ENCODE measurements at places on chromosomes 7 and 10.

DNA sequence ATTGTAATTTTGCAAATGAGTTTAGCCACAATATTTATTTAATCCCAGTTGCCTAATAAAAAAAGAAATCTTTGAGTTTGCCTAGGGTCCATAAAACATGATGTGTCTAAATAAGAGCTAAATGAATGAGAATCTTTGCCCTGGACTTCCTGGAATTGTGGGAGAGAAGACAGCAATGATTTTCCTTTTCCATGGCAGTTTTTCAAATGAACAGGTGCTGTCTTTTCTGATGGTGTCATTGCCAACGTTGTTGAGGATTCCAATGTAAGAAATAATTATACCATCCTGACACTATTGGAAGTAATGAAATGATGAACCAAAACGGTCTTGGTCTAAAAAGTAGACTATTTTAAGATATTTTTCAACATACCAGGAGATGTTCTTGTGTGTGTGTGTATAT, 984.7 kb upstream of the CELF2 start:
- no peak for DNase-seq

GRCh38 chr7:123795917-123796316, 47.1 kb upstream of the WASL start:
- no peak for DNase-seq

GRCh38 chr7:29565634-29565981, 2.0 kb downstream of the PRR15 start:
- DNase-seq, result no peak

DNA sequence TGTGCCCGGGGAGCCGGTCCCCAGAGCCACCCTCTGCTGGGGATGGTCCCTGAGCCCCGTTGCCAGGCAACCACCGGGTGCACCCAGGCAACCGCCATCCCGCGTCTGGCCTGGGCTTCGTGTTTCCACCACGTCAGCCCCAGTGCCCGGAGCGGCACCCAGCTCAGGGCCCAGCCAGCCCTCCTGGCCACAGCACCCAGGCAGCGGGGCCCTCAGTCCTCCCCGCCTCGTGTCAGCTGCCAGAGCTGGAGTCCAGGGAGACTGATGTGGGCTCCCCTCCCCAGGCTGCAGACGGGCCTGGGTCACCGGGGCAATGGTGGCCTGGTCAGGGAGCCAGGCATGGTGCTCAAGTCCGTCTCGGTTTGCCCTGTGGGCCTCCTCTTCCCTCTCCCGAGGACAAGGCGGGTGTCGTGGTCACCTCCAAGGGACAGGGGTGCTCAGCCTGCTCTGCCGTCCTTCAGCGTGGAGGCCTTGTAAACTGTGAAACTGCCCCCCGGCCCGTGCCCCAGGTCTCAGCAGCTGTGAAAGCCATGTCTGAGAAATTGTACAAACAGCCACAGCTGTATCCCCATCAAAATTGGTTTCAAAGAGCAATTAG, 72.5 kb downstream of the MICALL2 start:
- no peak for DNase-seq

GRCh38 chr10:129322933-129323820, 143.9 kb upstream of the MGMT start:
- DNase-seq, result no peak

DNA sequence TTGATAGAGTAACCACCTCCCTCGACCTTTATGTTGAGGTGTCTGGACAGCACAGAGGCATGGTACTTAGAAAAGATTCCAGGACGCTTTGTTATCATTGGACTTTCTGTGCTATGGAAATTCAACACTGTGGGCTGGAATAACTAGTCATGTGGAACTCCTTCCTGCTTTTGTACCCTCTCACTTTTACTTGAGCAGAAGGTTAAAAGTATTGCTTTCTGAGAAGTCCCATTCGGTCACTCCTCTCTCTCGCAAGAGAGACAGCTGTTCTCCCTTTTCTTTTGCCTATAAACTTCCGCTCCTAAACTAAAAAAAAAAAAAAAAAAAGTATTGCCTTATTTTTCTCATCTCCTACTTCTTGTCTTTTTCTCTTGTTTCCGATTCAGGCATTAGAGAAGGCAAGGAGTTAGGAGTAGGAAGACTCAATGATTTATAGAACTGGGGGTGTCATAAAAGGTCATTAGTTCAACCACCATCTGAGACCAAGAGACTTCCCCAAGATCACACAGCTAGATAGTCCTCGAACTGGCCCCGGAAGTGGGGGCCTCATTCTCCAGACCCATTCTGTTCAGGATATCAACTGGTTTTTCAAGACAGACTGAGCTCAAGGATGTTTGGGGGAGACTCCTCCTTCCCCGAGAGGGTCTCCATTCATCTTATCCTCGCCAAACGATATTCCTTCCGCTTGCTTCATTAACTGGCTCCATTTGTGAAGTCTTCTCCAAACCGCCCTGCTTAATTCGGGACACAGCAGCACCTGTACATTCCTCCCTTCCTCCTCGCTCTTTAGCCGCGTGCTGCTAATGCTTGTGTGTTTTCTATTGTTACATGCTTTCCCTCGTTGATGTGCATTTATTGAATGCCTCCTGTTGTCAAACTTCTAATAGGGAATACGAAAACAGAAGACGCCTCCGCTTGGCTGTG, 995 bp upstream of the INPP5F start:
- peak; percentile 81 for DNase-seq

DNA sequence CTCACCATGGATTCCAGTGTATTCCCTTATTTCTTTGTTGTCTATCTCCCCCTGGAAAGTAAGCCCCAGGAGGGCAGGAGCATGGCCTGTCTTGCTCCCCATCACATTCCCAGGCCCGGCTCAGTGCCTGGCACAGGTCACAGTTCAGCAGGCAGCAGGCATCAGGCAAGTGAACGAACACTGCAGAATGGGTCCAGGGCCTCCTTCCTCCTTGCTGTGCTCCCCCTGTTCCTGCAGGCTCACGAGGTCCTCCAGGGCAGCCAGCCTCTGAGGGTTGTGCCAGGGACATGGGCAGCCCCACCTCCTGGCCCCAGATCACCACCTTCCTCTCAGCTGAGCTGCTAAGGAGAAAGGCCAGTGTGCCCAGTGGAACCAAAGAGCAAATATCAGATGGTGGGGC, 41.8 kb downstream of the PDLIM1 start:
- no peak for DNase-seq

DNA sequence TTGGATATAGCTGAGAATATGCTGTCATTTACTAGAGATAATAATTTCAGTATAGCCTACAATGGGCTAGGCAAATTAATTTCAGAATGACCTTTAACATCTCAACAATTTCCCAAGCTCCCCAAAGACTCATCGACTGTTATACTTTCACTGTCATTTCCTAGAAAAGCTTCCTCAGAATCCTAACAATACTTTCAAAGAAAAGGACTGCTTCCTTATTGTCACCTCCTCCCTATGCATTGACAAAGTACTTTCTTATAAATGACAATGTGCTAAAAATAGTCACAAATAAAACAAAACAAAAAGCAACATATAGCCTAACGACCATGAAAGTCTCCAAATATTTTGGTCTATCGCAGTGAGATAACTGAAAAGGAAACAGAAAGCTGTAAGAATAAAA, 272.6 kb downstream of the ELMO1 start:
- no peak for DNase-seq

DNA sequence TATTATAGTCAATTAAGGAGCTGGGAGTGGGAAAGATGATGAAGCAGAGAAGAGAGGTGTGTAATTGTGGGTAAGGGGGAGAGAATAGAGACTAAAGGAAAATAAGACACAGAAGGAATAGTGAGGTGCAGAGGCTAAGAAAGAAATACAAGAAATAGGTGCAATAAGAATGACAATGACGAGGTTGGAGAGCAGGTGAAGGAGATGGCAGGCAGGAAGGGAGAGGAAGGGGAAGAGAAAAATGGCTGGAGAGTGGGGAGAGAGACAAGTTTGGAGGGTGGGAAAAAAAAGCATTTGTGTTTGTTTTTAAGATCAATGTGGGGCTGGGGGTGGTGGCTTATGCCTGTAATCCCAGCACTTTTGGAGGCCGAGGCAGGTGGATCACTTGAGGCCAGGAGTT, 27.6 kb upstream of the MKLN1 start:
- no peak for DNase-seq

- DNase-seq, result no peak
These were observed 116.0 kb upstream of the PDLIM1 start for GRCh38 chr10:95406651-95407280.

- DNase-seq, result no peak
These were observed 509.1 kb upstream of the PCDH15 start for GRCh38 chr10:55310143-55310542.

DNA sequence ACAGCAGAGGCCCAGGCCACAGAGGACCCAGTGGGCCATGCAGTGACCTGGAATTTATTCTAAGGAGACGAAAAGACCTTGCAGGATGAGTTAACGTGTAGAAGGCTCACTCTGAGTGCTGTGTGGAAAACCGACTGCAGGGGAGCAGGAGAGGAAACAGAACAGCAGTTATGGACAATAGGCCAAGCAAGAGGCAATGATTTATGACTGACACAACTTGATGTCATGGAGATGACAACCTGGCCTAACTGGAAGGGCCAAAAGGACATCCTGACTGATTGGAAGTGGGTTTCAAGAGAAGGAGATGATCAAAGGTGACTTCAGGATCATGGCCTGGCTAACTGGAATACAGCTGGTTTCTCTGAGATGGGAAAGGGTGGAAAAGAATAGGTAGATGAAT, 70.2 kb upstream of the RAPGEF5 start:
- DNase-seq, result no peak

DNA sequence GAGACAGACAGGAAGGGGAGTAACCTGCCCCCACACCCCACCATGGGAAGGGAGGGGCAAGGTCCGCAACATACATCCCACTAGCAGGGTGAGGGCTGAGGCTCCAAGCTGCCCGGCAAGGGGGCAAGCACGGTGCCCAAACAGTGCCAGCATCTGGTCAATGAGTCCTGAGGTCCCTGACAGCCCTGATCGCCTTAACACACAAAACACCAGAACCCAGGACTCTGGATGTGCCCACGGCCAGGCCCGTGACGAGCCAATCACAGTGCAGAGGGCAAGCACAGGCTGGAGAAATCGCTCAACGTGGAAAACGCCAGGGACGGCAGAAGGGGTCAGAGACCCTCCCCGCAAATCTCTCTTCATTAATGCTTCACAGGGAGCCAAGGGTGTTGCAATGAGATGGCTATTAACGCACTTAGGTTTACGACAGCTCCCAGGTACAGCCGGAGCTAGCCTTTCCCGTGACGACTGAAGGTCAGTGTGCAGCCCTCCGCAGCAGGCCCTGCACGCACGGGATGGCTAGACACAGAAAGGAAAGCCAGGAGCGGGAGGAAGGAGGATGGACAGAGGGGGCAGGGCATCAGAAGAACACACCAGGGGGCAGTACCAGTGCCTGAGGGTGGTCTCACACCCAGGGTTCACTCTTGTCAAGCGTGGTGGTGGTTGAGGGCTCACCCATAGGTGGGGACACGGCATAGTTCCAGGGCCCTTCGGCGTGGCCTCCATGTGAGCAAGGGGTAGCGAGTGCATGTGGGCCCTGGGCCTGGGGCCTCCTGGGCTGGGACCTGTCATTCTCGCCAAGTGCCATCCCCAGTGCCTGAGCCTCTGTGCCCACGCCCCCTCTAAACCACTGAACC, 220.5 kb downstream of the MAD1L1 start:
- no peak for DNase-seq

DNA sequence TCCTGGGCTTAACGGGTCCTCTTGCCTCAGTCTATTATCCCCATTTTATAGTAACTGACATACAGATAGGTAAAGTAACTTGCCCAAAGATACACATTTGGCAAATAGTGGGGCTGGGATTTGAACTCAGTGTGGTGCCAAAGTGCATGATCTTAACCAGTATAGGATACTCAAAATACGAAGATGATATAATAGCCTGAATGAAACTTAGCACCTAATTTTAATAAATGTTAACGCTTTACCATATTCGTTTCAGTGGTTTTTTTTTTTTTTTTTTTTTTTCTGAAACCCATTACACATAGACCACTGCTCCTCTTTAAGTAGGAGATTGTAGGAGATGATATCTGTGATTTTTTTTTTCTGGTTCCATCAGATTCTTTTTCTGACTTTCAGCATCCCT, 21.4 kb downstream of the ACTR3B start:
- no peak for DNase-seq

GRCh38 chr10:70478191-70479164, at the start of gene PALD1:
PALD1 (plus strand) TSS chr10:70478767; CDS start chr10:70525952, 47,185 bp downstream.
- peak; percentile 81 for DNase-seq

DNA sequence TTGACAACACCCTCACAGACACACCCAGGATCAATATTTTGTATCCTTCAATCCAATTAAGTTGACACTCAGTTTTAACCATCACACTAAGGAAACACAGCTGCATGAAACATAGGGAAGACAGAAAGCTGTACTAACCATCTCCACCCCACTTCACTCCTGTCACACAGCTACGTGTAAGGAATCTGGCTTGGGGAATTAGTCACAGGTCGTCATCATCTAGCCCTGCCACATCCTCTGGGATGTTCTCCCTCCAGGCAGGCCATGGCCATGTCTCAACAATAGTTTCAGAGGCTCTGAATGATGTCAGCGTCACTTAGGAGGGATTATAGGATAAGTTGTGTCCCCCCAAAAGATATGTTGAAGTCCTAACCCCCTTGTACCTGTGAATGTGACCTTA, 10.8 kb upstream of the SEMA3C start:
- no peak for DNase-seq

- DNase-seq, result no peak
These were observed 176.2 kb upstream of the ITGB1 start for GRCh38 chr10:33134011-33134751.

DNA sequence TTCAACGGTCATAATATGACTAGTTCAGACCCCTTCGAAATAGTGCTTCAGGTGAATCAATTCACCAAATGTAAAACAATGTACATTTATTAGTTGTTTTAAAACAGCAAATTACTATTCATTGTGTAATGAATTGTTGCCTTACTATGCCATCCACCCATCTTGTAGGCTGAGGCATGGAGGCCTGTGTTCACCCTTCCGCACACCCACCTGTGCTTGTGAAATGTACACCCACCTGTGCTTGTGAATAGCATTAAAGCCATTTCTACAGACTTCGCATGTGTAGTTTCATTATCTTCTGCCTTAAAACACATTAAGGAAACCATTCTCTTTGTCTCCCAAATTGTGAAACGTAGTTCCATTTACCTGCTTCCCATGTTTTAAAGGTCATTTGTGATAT, 16.8 kb downstream of the CLRN3 start:
- no peak for DNase-seq

- no peak for DNase-seq
These were observed 437.1 kb upstream of the NPVF start for GRCh38 chr7:25665374-25665773.

GRCh38 chr7:131829947-131830558, 273.6 kb upstream of the PODXL start:
- DNase-seq, result no peak

DNA sequence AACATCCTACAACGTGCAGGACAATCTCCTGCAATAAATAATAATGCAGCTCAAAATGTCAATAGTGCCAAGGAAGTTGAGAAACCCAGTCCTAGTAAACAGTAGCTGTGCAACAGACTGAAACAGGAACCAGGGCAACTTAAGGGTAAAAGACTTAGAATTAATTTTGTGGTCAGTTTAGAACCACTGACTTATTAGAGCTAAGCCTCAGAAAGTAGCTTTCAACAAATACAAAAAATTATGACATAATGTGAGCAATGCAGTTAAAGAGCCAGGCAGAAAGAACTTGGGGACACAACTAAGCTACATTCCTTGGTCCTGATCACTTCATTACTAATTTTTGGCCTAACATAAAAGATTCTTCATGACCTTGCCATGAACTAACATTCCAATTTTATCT, 195.4 kb downstream of the MACC1 start:
- no peak for DNase-seq

- no peak for DNase-seq
These were observed 45.7 kb downstream of the ESYT2 start for GRCh38 chr7:158783595-158783994.
